Stimulated activated CD4-positive, alpha-beta T cell treated with anti-CD3 and anti-CD28 coated beads, Interleukin-1b, Interleukin-23, amount 100 ng/mL, for 4 hours (primary cell): ENCODE measurements at places on chromosomes 7 and 10.

- DNase-seq, result no peak
These were observed 9.2 kb upstream of the DDIT4 start for GRCh38 chr10:72264536-72264935.

DNA sequence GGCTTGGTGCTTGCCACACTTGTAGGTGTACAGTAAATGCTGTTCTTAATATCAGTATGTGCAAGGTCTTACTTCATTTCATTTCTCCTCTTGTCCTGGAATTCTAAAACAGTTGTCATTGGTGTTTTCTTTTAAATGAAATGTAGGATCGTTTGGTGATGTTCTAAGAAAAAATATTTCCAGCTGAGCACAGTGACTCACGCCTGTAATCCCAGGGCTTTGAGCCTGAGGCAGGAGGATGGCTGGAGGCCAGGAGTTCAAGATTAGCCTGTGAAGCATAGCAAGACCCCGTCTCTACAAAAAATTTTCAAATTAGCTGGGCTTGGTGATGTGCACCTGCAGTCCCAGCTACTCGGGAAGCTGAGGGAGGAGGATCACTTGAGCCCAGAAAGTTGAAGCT lies 32.6 kb upstream of the ELN start:
- DNase-seq, result no peak

- no peak for DNase-seq
These were observed 181.7 kb downstream of the LRMDA start for GRCh38 chr10:75612904-75613684.

- no peak for DNase-seq
These were observed 311.7 kb upstream of the HPS1 start for GRCh38 chr10:98758463-98758862.

GRCh38 chr7:100013328-100013676 lies 2.1 kb upstream of the ZKSCAN1 start:
- DNase-seq, result peak; percentile 8

GRCh38 chr10:132537684-132538001 lies at the start of gene INPP5A:
TSS of gene INPP5A (plus strand) at chr10:132537787. CDS start at chr10:132538097, 310 bp downstream.
- no peak for DNase-seq

- no peak for DNase-seq
These were observed 13.9 kb upstream of the ATP6V0E2 start for GRCh38 chr7:149859876-149860275.

DNA sequence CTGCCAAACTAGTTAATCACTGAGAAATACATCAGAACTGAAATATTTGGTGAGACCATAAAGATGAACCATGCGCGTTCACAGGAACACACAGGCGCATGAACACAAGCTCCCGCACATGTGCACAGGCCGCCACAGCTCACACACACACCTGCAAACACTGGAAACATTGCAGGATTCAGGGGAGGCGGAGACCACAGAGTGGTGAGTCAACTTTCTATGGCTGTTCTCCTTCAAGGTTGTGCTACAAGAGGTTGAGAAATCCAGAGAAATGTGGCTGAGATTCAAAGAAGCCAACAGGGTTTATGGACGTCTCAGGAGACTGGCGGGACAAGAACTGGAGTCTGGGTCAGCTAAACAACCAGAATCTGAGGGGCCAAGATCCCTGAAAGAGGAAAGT lies 17.8 kb downstream of the ESYT2 start:
- peak; percentile 35 for DNase-seq

- DNase-seq, result peak; percentile 56
These were observed at the start of gene STAMBPL1 for GRCh38 chr10:88879534-88880281. TSS of gene STAMBPL1 (plus strand) at chr10:88880245. CDS start at chr10:88901709, 21,464 bp downstream.

GRCh38 chr7:93877742-93878141 lies 12.8 kb downstream of the TFPI2 start:
- DNase-seq, result no peak

- DNase-seq, result no peak
These were observed 7.5 kb upstream of the DDIT4 start for GRCh38 chr10:72265990-72266865.

- no peak for DNase-seq
These were observed 38.7 kb downstream of the PPIF start for GRCh38 chr10:79385804-79386531.

DNA sequence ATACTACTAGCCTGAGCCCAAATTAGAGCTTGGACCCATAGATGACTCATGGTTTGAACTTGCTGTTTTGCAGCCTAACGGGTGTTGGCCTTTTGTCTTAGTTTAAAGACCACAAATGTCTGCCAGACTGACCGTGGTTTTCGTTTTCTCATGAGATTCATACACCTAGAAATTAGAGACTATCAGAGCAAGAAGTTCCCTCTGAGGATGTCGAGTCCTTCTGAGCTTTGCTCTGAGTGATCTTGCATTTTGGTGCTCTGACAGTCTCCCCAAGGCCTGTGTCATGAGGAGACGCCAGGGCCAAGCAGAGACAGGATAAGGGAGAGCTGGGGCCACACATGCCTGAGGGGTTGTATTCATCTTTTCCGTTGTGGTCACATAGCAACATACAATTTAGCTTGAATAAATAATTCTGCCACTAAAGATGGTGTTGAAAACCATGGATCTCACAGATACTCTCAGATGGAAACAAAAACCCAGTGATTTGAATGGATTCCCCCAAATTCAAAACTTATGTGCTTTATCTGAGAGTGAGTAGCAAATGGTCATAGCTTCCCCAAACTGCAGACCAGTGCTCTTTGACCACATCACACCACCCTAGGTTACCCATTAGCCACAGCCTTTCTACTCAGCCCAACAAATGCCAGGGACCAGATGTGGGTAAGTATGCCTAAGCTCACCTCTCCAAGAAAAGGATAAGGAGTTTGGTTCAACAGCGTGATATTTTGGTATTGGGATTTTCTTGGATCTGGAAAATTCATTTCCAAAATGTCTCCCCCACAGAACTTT lies 762.0 kb upstream of the IGFBP3 start:
- no peak for DNase-seq

DNA sequence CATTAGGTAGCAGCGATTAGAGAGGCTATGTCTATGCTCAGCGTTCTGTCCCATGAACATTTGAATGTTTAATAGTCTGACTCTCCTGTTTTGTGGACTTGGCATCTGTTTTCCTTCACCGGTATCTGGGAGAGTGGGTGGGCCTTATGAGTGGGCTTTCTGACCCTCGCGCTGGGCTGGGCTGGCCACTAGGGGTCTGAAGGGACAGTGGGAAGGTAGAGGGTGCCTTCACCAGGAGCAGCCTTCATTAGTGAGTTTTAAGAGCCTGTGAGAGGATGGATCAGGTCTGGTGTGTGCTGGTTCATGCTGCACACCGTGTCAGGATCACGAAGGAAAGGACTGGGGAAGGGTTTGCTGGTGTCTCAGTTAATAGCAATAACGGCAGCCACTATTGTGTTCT lies 33.4 kb downstream of the DCLRE1A start:
- DNase-seq, result no peak

GRCh38 chr7:77788327-77788902 lies 9.8 kb downstream of the TMEM60 start:
- no peak for DNase-seq

GRCh38 chr7:153840861-153841260 lies 211.3 kb upstream of the DPP6 start:
- DNase-seq, result no peak

- no peak for DNase-seq
These were observed 5.8 kb downstream of the EVX1 start for GRCh38 chr7:27248427-27248806.

DNA sequence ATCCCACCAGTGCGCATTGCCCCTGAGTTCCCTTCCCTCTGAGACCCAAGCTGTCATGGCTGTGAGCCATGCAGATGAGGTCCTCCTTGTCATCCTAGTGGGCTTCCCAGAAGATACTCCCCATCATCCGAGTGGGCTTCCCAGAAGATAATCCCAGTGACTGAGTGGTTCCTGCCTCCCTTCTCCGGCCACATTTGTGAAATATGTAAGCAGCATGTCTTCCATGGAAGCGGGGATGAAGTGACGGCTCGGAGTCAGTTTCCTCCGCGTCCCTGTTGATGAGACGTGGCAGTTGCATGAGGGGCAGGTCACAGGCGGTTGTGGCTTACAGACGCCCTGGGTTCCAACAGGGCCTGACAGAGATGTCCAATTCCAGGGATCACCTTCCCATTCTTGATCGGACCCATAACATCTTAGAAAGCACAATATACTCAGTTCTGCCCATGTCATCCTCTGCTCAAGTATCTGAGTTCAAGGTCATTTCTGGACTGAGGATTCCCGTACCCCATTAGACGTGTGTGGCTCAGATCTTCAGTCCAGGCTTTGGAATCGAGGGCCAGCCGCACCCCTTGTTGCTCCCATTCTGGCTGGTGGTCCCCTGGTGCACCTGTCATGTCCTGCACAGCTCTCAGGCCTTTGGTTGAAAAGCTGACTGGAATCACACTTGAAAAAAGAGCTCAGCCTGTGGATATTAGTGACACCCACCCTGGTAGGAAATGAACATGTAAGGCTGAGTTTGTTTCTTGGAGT lies 166.9 kb downstream of the PTPRN2 start:
- no peak for DNase-seq

GRCh38 chr10:28664369-28664740 lies 13.0 kb upstream of the BAMBI start:
- no peak for DNase-seq

GRCh38 chr7:16223963-16224707 lies 197.2 kb downstream of the CRPPA start:
- DNase-seq, result no peak

DNA sequence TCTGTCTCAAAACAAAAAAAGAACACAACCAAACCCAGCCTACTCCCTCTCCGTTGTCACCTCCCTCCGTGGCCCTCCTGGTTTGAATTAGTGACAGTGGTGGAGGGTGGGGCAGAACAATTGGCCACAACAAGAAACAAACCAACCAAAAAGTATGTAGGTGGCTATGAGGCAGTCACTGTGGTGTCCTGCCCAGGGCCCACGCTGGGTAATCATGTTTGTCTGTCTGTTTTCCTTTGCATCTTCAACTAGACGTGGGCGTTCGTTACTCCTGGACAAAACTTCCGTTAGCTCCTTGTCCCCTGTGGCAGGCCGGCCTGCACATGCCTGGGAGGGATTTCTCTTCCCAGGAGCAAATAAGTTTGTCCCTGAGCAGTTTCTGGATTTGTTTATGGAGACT lies 78.4 kb downstream of the XRCC2 start:
- no peak for DNase-seq

DNA sequence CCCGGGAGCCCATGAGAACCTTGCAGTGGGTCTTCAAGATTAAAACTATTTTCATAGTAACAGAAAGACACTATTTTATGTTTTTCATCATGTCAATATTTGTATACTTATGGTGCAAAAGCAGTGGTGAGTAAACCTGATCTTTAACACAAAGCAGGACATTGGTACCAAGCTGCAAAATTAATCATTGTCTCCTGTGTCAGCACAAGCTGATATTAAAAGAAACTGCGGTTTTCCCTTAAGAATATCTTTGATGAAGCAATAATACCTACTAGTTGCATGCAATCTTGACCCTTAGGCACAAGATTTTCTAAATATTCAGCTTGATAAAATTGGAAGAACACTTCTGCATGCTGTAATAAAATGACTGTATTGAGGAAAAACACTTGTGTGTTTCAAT lies 121.7 kb downstream of the MDFIC start:
- no peak for DNase-seq

DNA sequence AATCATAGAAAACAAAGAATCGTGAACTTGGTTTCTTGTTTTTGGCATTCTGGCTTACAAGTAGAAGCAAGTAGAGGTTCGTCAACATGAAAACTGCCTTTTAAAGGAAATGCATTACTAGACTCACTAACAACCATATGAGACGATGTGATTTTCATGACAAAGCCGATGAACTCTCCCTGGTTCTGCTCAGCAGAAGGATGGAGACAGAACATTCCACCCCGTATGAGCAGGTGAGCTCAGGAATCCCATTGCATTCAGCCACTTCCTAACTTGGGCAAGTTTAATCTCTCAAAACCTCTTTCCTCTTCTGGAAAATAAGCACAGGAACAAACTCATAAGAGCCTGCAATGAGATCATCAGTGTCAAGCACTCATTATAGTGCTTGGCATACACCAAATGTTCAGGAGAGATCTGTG lies 57.4 kb upstream of the SVIL start:
- no peak for DNase-seq

DNA sequence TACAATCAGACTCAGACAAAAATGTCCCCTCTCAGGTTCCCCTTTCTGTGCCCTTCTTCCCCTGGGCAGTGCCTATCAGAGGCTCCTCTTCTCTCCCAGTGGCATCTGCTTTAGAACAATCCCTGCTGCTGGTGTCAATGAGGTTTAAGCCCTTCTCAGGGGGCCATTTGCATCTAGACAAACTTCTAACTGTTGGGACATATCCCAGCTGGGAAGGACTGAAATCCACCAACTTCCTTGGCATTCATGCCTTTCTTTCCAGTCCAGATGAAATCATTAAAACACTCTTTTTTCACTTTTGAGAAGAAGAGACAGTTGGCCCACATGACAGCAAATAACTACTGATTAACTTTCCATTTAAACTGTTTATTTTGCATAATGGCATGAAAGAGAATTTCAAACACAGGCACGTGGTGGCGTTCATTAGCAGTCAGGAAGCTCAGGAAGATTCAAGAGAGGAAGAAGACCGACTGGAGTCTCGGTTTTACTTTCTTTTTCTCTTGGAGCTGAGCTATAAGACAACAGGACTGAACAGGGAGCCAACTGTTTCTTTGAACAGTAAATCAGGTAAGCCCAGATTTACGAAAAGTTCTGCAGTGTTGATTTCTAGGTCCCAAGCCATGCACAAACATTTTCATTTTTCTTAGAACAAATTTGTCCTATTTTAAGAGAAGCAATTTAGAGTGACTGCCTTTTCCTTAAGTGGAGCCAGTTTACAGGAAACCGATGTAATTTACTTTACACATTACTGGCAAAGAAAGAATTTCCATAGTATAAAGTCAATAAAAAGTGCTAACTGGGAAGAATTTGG lies at the start of gene GIMAP2:
GIMAP2 (plus strand) TSS at position 488 of the 811 bp plus-strand sequence. CDS start 1,354 bp downstream, outside the sequence.
- no peak for DNase-seq
